ENCODE measurements at places on chromosomes 6 and 20.

DNA sequence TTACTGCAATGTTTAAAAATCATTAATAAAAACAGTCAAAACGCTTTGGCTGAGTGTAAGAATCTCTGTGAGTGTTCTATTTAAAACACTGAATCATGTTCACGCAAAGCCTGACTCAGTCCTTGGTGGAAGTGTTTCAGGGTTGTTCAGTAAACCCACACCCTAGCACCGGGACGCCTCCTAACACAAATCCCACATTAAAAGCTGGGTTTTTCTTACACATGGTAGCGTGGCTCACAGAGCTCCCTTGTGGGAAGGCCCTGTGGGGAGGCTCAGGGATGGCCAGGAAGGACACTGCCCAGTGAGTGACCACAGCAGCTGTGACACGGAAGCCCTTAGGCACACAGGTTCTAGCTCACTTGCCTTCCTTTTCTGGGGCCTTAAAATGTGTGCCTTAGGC is 80.2 kb downstream of the GMPR start:
- DNase-seq: no peak

DNA sequence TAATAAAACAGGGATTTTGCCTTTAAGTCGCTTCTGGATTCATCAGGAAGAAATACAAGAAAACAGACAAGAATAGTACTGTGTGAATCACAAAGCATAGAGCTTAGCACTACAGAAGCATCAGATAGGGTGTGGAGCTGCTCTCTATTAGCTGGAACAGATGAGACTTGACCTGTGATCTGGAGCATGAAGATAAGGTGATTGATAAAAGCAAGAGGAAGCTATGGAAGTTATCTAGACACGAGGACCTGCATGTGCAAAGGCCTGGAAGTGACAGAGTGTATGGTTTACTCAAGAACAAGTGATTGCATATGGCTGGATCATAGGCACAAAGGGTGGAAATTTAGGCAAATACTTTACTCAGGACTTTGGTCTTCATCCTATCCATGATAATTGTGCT is 112.9 kb upstream of the MLIP start:
- DNase-seq: no peak

DNA sequence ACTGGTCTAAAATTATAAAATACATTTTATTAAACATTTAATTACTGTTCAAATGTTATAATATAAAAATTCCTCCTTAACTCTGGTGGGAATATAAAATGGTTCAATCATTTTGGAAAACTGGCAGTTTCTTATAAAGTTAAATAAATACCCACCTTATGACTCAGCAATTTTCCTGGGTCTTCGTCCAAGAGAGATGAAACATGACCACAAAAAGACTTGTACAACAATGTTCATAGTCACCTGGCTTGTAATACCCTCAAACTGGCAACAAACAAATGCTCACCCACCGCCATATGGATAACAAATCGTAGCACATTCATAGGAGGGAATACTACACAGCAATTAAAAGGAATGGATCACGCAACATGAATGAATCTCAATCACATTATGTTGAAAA is 66.0 kb upstream of the RIN2 start:
- no peak for DNase-seq

- DNase-seq: no peak
Measured at GRCh38 chr6:46549155-46549554, 57.9 kb upstream of the RCAN2 start.

DNA sequence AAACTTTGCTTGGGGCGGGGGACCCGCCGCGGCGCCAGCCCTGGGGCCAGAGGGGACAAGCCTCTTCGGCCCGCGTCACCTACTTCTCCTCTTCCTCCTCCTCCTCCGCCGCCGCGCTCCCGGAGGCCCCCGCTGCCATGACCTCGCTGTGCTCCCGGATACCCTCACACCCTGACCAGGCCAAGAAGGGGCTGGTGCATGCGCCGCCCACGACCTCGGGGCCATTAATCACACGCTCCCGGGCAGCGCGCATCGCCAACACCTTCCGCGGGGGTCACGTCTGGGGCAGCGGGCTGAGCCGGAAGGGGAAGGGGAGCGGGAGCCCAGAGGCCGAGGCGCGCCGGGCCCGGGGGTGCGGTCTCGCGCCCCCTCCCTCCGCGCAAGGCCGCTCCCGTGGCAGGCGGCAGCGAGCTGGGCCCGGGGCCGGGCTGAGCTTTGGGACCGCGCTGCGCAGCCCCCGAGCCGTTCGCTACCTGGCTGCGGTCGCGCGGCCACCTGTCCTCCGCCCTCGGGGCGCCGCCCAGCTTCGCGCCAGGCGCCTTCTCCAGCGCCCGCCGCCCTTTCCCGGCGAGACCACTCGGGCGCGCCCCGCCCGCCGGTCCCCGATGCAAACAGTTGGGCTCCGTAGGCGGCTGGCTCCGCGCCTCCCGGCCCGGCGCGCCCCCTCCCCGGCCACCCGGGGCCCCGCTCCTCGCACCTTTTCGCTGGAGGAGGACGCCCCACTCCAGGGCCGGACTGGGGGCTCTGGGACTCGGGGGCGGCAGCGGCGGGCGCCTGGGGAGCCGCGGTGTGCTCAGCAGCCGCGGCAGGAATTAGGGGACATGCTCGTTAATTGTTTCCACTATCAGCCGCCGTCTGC is 575 bp upstream of the CNR1 start:
- DNase-seq: no peak

GRCh38 chr20:37345339-37346235 is at the start of gene SRC:
Gene SRC, plus strand, starts transcription at chr20:37346140. Its CDS starts 38,014 bp downstream, at chr20:37384154.
- DNase-seq: no peak
